ENCODE measurements at places on chromosomes 3 and 15. TPM values are rescaled to one million over a fixed set of nuclear protein-coding genes. Genes with fewer than 3 reads are reported as not detected.

Gene RTP3
- total RNA-seq: not detected

Gene PCOLCE2
- 60.7 TPM for total RNA-seq

Gene DAZL
- total RNA-seq: not detected

Gene ATG7
- 62.6 TPM for total RNA-seq

Gene AMIGO3
- not detected for total RNA-seq

Gene CSTA
- 8.0 TPM for total RNA-seq

Gene ARHGEF26
- total RNA-seq: 2.5 TPM

Gene ATP8B4
- total RNA-seq: 155 TPM

Gene CHRM5
- total RNA-seq: under 0.01 TPM

Gene CEP19
- 4.3 TPM for total RNA-seq

Gene DPPA4
- not detected for total RNA-seq

Gene MME
- 789 TPM for total RNA-seq

Gene P2RY1
- total RNA-seq: 4.4 TPM

Gene ALDH1A3
- total RNA-seq: 51.5 TPM

Gene GOLGA8N
- total RNA-seq: 4.4 TPM

Gene SERINC4
- 0.09 TPM for total RNA-seq

Gene CRYGS
- 0.43 TPM for total RNA-seq

Gene ARGFX
- total RNA-seq: not detected

Gene SPCS1
- total RNA-seq: 43.4 TPM

Gene SNX4
- total RNA-seq: 26.9 TPM

Gene ST3GAL6
- 4.8 TPM for total RNA-seq

Gene EXD1
- not detected for total RNA-seq

Gene FBXW12
- not detected for total RNA-seq

Gene CCDC9B
- 13.8 TPM for total RNA-seq

Gene OR5H15
- total RNA-seq: not detected

Gene SCAPER
- total RNA-seq: 6.1 TPM

Gene MEIS2
- 53.5 TPM for total RNA-seq

Gene LRTM1
- not detected for total RNA-seq

Gene IGDCC3
- total RNA-seq: not detected

Gene IL20RB
- total RNA-seq: 2.7 TPM

Gene CCR9
- not detected for total RNA-seq

Gene CFAP100
- not detected for total RNA-seq

Gene PXYLP1
- total RNA-seq: 6.6 TPM

Gene CHRNA7
- 0.28 TPM for total RNA-seq

Gene LRCH3
- total RNA-seq: 54.2 TPM

Gene CATSPER2
- 0.37 TPM for total RNA-seq

Gene PRTG
- total RNA-seq: 2.4 TPM

Gene DLEC1
- 0.09 TPM for total RNA-seq

Gene KBTBD12
- not detected for total RNA-seq
